Activated naive CD8-positive, alpha-beta T cell treated with anti-CD3 and anti-CD28 coated beads for 36 hours (primary cell): ENCODE measurements at places on chromosomes 5 and 9. TPM values are rescaled to one million over a fixed set of nuclear protein-coding genes. Genes with fewer than 3 reads are reported as not detected.
A peak's percentile ranks its signal among the peaks of the same experiment; 100 is the strongest.

GRCh38 chr5:127820910-127821553 is 117.8 kb downstream of the CCDC192 start:
- H3K27ac ChIP-seq = no peak overlapping the region
- no peaks in the 10 kb centered on the region for H3K4me1 ChIP-seq
- peaks cover 2% of the 10 kb centered on the region for H3K27me3 ChIP-seq
- H3K36me3 ChIP-seq = no peaks in the 10 kb centered on the region

DNA sequence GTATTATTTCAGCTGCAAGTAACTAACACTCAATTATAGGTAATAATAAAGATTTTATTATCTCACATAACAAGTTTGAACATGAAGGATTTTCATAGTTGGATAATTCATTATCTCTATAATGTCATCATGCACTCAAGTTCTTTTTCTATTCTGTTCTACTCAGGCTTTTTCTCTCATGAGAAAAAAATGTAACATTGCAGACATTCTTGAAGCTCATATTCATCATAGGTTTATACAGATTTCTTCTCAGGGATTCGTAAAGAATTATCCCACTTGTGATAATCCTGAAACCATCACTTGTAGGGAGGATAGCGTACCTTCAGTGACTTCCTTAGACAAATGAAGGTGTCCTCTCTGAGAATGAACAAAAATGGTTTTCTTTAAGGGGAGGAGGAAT is 150.3 kb downstream of the XRCC4 start:
- no peak for DNase-seq
- no peaks in the 10 kb centered on the region for H3K27me3 ChIP-seq

DNA sequence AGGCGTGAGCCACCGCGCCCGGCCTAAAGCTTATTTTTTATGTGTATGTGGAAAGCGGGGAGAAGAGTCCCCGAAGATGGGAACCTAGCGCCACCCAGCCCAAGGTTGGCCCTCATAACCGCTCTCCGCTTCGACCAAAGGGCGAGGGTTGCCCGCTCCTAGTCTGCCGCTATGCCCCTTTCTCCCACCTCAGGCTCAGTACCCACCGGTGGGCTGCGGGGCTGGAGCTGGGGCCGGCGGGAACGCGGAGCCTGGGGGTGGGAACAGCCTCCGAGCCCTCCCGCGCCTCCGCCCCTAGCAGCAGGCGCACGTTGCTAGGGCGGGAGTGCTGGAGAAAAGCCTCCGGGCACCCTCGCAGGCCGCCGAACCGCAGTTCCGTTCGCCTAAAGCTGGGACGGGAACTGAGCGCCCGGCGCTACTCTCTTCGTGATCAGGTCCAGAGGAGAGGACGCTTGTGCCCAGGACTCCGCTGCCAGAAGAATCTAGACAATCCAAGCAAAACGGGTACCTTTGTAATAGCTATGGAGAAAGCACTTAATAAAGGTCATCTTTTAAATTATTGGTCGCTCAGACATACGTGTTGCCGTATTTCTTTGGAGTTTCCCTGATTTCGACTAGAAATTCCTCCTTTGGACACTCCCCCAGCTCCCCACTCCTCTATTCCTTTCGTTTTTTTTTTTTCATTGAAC is at the start of gene WDR31:
WDR31 (minus strand) TSS at position 265 of the 689 bp plus-strand sequence. CDS start 8,253 bp downstream, outside the sequence.
- peak within 1 kb of the TSS; percentile 65 for H3K27ac ChIP-seq
- H3K4me1 ChIP-seq = peaks cover 38% of the 10 kb centered on the region
- no peaks in the 10 kb centered on the region for H3K36me3 ChIP-seq

GRCh38 chr5:158159621-158160020 is 300.7 kb upstream of the CLINT1 start:
- H3K4me1 ChIP-seq = no peaks in the 10 kb centered on the region
- H3K36me3 ChIP-seq = no peaks in the 10 kb centered on the region
- H3K4me3 ChIP-seq = no peak overlapping the region

- H3K36me3 ChIP-seq = no peaks in the 10 kb centered on the region
- peaks cover 9% of the 10 kb centered on the region for H3K27me3 ChIP-seq
- H3K27ac ChIP-seq = no peak overlapping the region
- DNase-seq = no peak
These were observed 175.9 kb downstream of the ENC1 start for GRCh38 chr5:74464512-74465209.

DNA sequence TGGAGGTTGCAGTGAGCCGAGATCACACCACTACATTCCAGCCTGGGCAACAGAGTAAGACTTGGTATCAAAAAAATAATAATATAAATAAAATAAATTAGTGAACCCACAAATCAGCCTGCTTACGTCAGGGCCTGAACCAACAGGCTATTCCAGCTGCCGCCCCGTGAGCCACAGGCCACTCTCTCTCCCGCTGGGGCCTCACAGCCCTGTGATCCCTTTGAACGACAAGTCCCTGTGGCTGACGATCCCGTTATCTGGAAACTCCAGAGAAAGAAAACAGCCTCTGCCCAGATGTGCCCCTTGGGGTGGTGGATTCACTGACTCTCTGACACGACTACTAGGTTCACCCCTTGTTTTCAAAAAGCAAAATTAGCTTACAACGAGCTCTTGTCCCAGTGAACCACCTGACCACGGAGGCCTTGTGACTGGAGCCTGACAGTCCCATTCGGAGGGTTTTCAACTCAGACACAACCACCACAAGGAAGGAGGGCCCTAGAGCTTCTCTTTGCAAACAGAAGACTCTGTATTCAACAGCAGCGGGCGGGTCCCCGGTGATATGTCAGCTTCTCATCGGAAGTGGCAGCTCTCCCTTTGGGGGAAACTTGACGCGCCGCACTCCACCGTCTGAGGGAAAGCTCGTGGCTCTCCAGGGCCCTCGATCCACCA is 4.4 kb upstream of the DIPK1B start:
- DNase-seq = no peak
- H3K36me3 ChIP-seq = no peaks in the 10 kb centered on the region
- H3K4me1 ChIP-seq = peaks cover 6% of the 10 kb centered on the region

DNA sequence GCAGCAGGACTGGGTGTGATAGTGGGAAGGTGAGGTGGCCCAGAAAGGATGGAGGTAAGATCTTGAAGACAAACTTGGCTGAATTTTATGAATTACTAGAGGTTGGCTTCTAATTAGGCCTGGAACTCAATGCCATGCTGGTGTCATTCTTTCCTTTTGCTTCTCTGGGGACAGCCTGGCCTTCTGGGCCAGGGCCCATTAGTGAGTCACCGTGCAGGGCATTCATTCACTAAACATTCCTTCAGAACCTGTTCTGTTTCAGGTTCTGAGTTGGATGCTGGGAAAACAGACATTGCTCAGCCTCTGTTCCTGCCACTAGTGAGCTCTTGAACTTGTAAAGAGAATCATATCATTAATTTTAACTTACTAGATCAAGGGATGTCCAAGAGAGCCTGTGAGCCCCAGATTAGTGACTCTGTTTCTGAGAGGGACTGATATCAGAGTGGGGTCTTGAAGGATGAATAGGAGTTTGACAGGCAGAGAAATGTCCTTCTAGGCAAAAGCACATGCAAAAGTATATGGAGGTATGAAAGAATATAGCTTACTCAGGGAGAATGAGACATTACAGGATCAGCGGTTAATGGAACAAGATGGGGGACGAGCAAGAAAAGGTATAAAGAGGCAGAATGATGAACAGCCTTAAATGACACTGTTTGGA is 66.5 kb downstream of the LHX2 start:
- H3K27me3 ChIP-seq = peaks cover 14% of the 10 kb centered on the region
- no peak overlapping the region for H3K27ac ChIP-seq
- no peak overlapping the region for H3K4me3 ChIP-seq
- DNase-seq = no peak
- H3K36me3 ChIP-seq = no peaks in the 10 kb centered on the region
- no peaks in the 10 kb centered on the region for H3K4me1 ChIP-seq

Gene CCNJL
- total RNA-seq = not detected

Gene TERT
- total RNA-seq = 6.2 TPM

Gene MSX2
- total RNA-seq = not detected
